Fibroblast of villous mesenchyme (primary cell): ENCODE measurements at places on chromosomes 11 and 22. TPM values are rescaled to one million over a fixed set of nuclear protein-coding genes. Genes with fewer than 3 reads are reported as not detected.

Gene EMSY
- total RNA-seq = 18.0 and 22.0 TPM in 2 replicates

Gene PVALB
- not detected in 2 replicates for total RNA-seq

Gene OR6A2
- total RNA-seq = 0.32 and 0.43 TPM in 2 replicates

Gene KLHL35
- total RNA-seq = 1.3 and 3.2 TPM in 2 replicates

Gene MISFA
- total RNA-seq = under 0.01 and 0.32 TPM in 2 replicates

Gene SYCE3
- total RNA-seq = not detected in 2 replicates

Gene WBP2NL
- total RNA-seq = 0.32 and 0.43 TPM in 2 replicates

Gene KRTAP5-8
- not detected in 2 replicates for total RNA-seq

Gene MAJIN
- total RNA-seq = not detected in 2 replicates

Gene MS4A12
- not detected in 2 replicates for total RNA-seq

Gene OR51B5
- 0.32 and 0.43 TPM in 2 replicates for total RNA-seq

Gene TMPRSS6
- not detected in 2 replicates for total RNA-seq

Gene OR52N4
- total RNA-seq = not detected in 2 replicates

Gene MAPK12
- total RNA-seq = 39.3 and 42.7 TPM in 2 replicates

Gene GAB4
- total RNA-seq = not detected in 2 replicates

Gene FOLR1
- not detected in 2 replicates for total RNA-seq

Gene SDF2L1
- total RNA-seq = 22.0 and 27.7 TPM in 2 replicates

Gene SMIM38
- under 0.01 TPM in 2 replicates for total RNA-seq

Gene SAA2
- 0.43 TPM in 1 of 2 replicates, not detected in the other for total RNA-seq

Gene MMP7
- total RNA-seq = 0.43 and 2.6 TPM in 2 replicates
